ENCODE measurements at places on chromosomes 5 and 9.

- no peak for DNase-seq
These were observed 267.8 kb upstream of the NREP start for GRCh38 chr5:112024769-112025168.

GRCh38 chr9:111876179-111876578 is 20.4 kb upstream of the UGCG start:
- DNase-seq = no peak

DNA sequence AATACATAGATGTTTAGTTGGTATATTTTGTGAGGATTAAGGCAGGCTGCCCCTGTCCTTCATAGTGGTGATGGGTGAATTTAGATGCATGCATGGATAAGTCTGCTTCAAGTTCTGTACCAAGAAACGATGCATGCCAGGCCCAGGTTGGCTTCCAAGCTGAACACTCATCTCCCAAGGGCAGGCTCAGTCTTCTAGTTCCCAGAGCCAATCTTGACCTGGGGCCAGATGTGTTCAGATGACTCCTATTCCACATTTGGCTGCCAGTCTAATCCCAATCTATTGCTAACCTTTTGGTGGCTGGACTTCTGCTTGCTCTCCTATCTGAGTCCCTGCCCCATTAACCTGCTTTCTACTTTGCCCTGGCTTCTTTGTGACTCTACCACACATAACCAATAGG is 18.5 kb upstream of the SNAPC3 start:
- no peak for DNase-seq

DNA sequence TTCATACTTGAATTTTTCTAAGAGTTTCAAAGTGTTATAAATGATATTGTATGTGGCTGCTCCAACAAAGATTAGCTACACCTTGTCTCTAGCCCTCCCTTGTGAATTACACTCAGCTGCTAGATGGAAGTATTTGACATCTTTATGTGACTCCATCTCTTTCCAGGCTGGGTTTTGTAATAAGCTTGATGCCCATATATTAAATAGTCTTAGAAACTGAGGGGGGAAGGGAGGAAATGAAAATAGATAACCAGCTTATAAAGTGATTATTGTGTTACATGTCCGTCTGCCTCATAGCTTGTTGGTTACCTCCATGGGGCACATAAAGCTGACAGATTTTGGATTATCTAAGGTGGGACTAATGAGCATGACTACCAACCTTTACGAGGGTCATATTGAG is 63.4 kb downstream of the CD180 start:
- DNase-seq = no peak

- no peak for DNase-seq
These were observed 434.1 kb downstream of the ZSWIM6 start for GRCh38 chr5:61766141-61766540.

DNA sequence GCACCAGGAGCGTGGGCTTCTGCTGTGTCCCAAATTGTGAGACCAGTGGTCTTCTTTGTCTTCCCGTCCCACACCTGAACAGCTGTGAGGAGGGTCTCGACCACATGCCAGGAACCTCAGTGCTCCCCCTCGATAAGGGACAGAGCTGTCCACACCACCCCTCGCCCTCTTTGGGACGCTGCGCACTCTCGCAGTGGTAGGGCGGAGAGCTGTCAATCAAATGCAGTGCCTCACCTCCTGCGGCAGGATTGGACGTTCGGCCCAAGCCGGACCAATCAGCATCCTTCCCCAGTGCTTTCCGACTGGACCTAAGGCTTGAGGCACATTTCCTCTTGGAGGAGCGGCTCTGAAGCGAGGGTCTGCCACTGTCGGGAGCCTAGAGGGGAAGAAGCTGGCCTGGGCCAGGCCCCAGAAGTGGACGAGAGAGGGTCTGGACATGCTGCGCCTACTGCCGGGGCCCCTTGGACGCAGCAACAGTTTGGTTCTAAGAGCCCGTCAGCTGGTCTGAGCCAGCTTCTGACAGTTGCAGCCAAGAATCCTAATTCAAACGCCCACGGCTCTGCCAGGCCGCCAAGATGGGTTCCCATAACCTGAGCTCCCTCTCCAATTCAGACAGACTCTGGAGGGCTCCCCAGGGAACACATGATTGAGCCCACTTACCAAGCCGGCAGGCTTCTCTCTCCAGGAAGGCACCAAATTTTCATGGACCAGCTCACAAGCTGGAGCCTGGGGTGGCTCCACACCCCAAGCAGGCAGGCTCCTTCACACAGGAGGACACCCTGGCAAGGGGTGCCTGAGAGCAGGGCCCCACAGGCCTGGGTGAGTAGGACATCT is 28.1 kb upstream of the ADAMTS2 start:
- DNase-seq = no peak

- DNase-seq = no peak
These were observed 51.2 kb downstream of the ADAMTS19 start for GRCh38 chr5:129511291-129511690.

- DNase-seq = no peak
These were observed 30.6 kb downstream of the ITGA1 start for GRCh38 chr5:52818360-52818759.

GRCh38 chr5:132298298-132299212 is 4.4 kb downstream of the SLC22A4 start:
- no peak for DNase-seq

DNA sequence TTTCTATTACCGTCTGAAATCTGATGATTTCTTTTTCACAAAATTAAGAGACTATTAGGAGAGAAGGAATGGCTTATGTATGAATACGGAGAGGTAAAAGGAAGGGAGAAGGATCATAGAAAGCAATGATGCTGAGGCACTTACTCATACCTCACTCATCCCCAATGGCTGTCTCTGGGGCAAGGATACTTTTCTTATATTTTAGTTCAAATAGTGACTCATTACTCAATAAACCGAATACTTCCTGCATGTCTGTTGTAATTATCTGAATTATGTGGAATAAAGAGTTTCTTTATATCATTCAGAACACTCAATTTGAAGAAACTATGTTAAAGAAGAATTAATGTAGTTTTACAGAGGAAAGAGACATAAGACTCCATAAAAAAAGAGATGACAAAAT is 284.5 kb upstream of the NUDT12 start:
- DNase-seq = no peak

DNA sequence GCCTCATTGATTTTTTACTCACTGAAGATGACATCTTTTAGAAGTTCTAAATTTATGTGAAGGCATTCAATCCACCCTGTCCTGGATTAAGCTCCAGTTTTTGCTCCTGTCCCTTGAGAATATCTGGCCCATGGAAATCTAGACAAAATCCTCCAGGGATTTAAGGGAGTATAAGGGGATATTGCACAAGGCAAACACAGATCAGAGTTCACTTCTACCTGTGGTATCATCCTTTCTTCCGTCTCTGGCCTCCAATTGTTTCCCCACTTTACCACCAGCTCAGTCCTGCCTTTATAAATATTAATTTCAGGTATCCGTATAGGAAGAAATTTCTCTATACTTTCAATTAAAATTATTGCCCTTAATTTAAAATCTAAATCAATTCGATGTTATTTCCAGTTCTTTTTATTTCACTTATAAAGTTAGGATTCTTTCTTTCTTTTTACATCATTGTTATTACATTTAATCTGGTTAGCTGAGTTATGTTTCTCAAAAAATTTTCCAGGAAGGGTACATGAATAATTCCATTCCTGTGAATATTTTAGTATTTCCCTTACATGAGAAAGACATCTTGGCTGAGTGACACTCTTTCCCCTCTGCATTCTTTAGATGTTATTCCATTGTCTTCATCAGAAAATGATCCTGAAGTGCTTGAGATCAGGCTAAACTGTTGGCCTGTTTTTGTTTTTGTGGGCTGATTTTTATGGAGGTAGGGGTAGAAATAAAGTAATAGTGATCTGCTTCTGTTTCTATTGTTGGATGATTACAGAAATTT is 194.3 kb upstream of the MAP3K1 start:
- DNase-seq = no peak

DNA sequence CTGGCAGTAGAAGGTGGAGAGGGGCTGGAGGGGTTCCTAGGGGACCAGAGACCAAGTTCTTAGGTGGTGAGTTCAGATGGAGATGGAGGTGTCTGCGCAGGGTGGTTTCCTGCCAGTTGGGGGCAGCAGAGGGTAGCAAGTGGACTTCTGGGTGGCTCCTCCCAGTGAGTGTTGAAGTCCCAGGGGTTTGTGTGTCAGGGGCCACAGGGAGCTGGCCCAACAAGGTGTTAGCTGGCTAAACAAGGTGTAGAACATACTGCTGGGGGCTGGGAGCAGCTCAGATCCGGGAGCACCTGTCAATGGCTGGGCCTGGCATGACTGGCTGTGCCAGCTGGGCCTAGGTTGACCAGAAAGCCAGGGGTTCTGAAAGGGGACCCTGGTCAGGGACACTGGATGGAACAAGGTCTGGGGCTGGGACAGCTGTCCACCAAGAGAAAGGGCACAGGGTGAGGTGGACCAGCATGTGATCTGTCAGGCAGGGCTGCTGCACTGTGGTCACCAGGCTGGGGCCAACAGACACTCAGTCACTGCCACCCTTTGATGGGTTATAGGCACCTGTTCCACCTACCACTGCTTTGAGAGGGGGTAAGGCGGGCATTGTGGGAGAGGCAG is 35.6 kb downstream of the DAB2IP start:
- no peak for DNase-seq

- DNase-seq = no peak
These were observed 566 bp downstream of the GPR21 start for GRCh38 chr9:123033864-123034601.

DNA sequence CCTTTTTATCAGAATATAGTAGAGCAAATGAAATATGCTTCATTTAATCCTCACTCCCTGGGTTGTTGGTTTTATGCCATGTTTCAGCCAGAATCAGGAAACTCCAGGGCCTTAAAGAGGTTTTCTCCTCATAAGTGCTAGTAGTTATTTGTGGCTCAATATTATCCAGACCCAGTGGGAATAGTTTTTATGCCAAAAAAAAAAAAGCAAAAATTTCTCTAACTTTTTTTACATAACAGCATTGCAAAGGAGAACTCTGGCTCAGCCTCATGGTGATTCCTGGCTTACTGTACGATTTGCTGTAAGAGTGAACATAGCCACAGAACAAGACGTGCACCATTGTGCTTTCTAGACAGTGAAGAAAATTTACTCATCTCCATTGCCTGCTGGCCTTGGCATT is 232.5 kb downstream of the PJA2 start:
- no peak for DNase-seq

GRCh38 chr5:62190931-62191330 is 115.1 kb upstream of the KIF2A start:
- no peak for DNase-seq

GRCh38 chr9:98906273-98907040 is 37.2 kb upstream of the COL15A1 start:
- no peak for DNase-seq

- no peak for DNase-seq
These were observed 19.3 kb upstream of the ATOSB start for GRCh38 chr9:35134920-35135319.

GRCh38 chr9:29945012-29945411 is 2371.7 kb upstream of the C9orf72 start:
- no peak for DNase-seq

DNA sequence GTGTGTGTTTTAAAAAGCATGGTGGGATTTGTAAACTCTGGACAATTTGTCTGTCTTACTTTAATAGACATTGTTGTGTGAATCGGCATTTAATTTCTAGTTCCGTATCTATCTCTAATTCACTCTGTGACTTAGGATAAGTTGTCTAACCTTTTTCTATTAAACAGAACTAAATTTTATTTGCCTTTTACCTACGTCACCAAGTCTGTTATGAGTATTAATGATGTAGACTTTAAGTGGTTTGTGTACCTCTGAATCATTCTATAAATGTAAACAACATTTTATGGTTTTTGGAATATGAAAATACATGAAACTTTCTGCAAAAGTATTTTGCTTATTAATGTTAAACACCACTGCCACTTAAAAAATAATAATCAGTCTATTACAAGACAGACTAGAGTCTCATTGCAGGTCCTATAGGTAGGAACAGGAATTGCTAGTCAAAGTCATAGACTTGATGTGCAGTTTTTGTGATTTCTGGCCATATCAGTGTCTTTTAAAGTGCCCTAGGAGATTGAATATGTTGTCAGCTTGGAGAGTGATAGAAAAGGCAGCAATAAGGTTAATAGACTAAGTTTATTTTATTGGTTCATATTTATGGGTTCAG is 5.6 kb downstream of the RBM27 start:
- DNase-seq = no peak

- no peak for DNase-seq
These were observed 162.7 kb downstream of the SYK start for GRCh38 chr9:90964101-90965020.

GRCh38 chr9:79664375-79664831 is 92.6 kb downstream of the TLE4 start:
- DNase-seq = no peak

DNA sequence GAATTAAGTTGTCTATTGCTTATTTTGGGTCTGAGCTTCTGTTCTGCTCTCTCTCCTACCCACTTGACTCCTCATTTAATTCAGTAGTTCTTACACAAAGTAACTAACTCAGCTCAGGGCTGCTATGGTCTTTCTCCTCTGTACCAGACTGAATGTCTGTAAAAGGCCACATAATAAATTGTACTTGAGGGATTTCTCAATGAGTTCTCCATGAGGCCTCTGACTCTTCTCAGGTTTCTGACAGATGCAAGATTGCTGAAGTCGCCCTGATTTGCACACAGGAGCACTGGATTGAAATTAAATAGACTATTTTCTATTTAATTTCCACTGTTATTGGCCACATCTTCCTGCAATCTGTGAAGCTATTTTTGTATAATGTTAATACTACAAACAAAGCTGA is 2.9 kb downstream of the IQGAP2 start:
- no peak for DNase-seq

- no peak for DNase-seq
These were observed 69.0 kb downstream of the MTAP start for GRCh38 chr9:21871256-21871975.

DNA sequence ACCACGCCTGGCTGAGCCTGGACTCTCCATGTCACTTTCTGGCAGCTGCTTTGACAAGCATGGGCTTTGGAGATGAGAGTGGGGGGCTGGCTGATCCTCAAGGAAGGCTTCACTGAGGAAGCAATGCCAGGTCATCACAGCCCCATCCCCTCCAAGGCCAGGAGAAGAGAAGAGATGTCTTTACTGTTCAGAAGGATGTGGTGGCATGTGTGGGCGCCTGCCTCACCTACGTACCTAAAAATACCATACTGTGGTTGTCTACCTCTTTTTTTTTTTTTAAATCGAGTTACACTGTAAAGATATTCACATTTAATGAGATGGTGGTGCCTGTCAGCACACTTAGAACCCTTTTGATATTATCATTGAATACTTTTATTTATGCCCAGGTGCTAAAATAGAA is 26.4 kb upstream of the CTNNA1 start:
- no peak for DNase-seq

- no peak for DNase-seq
These were observed 77.7 kb downstream of the EFNA5 start for GRCh38 chr5:107593009-107593408.

- DNase-seq = no peak
These were observed 46.1 kb downstream of the ARHGEF28 start for GRCh38 chr5:73672132-73672531.

- DNase-seq = no peak
These were observed 15.5 kb downstream of the ATOX1 start for GRCh38 chr5:151742870-151743294.
